ENCODE measurements at places on chromosomes 1 and 21.

DNA sequence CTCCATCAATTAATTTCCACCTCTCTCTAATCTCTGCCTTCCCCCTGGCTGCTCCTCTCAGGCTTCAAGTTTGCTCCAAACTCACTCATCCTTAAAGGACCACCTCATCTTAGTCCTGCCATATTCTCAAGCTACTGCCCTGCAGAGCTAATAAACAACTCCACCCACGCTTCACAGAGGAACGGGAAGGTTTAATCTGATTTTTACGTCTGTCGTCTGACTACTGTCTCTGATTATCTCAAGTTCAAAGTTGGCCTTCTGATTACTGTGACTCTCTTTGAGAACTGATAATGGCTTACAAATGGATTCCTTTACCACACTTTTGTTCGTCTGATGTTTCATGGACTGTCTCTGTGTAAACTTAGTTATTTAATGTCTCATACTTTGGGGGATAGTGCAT, 7.6 kb upstream of the CPT2 start:
- DNase-seq: no peak

- DNase-seq: no peak
These were observed 59.9 kb downstream of the TRIM11 start for GRCh38 chr1:228346731-228347130.

DNA sequence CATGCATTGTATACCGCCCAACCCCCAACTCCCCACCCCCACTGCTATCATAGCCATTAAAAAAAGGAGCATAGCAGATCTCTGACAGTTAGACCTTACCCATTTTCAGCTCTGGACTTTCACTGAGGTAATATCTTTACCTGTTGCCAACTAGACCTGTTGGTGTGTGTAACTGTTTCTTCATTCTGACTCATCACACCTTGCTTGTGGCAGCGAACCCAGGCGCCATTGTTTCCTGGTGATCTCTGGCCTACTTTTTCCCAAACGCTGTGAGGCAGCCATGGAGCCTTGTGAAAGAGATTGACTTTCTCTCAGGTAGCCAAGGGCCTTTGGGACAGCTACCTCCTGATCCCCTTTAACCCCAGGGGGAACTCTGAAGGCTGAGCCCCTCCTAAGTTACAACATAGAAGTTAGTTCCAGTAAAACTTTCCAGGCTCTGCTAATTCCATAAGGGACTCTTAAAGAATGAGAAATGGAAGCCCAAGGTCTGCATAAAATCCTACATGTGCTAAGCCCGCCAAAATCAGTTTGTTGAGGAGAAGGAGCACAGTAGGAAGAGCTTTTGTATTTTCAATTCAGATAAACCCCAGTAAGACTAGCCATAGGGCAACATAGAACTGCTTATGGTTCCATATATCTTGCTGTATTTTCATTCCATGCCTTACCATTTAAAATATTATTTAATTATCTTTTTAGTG, 196.1 kb upstream of the CAMK1G start:
- DNase-seq: no peak

DNA sequence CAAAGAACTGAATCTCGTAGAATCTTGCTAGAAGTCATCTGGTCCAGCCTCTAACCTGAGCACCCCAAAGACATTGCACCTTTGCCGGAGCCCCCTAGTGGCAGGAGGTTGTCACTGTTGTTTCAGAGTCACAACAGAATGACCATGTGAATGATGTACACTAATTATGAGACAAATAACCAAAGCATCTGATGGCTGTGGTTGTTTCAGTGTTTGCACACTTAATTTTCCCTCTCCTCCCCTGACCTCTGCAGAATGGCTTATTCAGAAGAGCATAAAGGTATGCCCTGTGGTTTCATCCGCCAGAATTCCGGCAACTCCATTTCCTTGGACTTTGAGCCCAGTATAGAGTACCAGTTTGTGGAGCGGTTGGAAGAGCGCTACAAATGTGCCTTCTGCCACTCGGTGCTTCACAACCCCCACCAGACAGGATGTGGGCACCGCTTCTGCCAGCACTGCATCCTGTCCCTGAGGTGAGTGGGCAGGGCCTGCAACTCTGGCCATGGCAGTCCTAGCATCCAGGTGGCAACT, 26.4 kb downstream of the TRAF5 start:
- no peak for DNase-seq

GRCh38 chr21:35234725-35235124, 185.6 kb upstream of the RUNX1 start:
- DNase-seq: no peak

GRCh38 chr1:90727917-90728501, 10.9 kb upstream of the BARHL2 start:
- no peak for DNase-seq

GRCh38 chr21:40923407-40923806, 76.4 kb upstream of the DSCAM start:
- no peak for DNase-seq

All from urinary bladder (tissue), 4 donors.